ENCODE measurements at places on chromosomes 1 and 21. TPM values are rescaled to one million over a fixed set of nuclear protein-coding genes. Genes with fewer than 3 reads are reported as not detected.
A peak's percentile ranks its signal among the peaks of the same experiment; 100 is the strongest.

GRCh38 chr1:234214129-234214910 lies 158.9 kb upstream of the COA6 start:
- H3K4me3 ChIP-seq = peak overlapping the region; percentile 28
- no peak overlapping the region for H3K27ac ChIP-seq
- H3K36me3 ChIP-seq = no peaks in the 10 kb centered on the region
- H3K27me3 ChIP-seq = peaks cover 3% of the 10 kb centered on the region

- H3K4me1 ChIP-seq = no peaks in the 10 kb centered on the region
- DNase-seq = no peak
- no peaks in the 10 kb centered on the region for H3K27me3 ChIP-seq
- H3K27ac ChIP-seq = no peak overlapping the region
- H3K36me3 ChIP-seq = no peaks in the 10 kb centered on the region
- H3K4me3 ChIP-seq = no peak overlapping the region
Measured at GRCh38 chr1:67683766-67684525, 1.1 kb upstream of the GADD45A start.

DNA sequence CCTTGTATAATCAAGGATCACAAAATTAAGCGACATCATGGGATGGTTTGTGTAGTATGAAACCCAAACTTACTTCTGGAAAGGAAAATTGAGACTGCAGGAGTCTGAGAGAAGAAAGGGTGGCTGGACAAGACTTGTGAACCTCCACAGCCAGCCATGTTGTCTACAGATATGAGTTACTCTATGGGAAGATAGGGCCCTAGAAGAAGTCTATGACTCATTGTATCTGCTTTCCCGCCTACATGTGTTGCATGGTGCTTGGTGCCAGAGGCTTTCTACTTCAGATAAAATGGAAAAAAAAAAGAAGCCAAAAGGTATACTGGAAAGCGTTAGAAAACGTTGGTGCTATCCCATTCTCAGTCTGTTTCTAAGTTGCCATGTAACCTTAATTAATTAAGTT lies 18.7 kb upstream of the OR6N2 start:
- no peak overlapping the region for H3K27ac ChIP-seq
- H3K27me3 ChIP-seq = peaks cover 1% of the 10 kb centered on the region
- H3K36me3 ChIP-seq = no peaks in the 10 kb centered on the region
- no peaks in the 10 kb centered on the region for H3K4me1 ChIP-seq
- no peak for DNase-seq

The EPHX1 gene
- total RNA-seq = 153 TPM

- no peaks in the 10 kb centered on the region for H3K27me3 ChIP-seq
- peak overlapping the region; percentile 88 for H3K27ac ChIP-seq
- DNase-seq = peak; percentile 95
- H3K4me1 ChIP-seq = peaks cover 12% of the 10 kb centered on the region
Measured at GRCh38 chr1:150560576-150561253, 11.5 kb downstream of the ADAMTSL4 start.
